ENCODE measurements at places on chromosomes 4 and X. TPM values are rescaled to one million over a fixed set of nuclear protein-coding genes. Genes with fewer than 3 reads are reported as not detected.

- DNase-seq = no peak
Observed at GRCh38 chr4:169933531-169933930, 92.7 kb downstream of the MFAP3L start.

DNA sequence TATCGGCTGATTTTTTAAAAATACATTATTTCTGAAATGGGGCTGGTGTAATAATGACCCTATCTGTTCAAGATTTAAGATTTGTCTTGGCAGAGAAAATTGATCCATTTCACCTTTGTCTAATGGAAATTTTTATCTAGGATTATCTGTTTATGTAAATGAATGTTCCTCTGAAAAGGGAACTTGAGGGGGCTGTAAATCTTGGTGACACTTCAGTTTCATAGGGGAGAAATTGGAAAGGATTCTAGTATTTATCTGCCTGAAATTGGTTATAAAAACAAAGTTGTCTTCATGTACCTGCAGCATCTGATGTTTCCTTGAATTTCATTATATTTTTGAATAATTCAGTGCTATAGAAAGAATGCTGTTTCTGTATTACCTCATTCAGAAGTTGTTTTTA, 48.4 kb upstream of the PAQR3 start:
- no peak for DNase-seq

- DNase-seq = no peak
Observed at GRCh38 chrX:38651625-38652601, 90.6 kb downstream of the TSPAN7 start.

GRCh38 chr4:88910101-88910500, 146.9 kb downstream of the FAM13A start:
- no peak for DNase-seq

Gene SLC26A1
- total RNA-seq = 40.6 TPM
